EL (cell line): ENCODE measurements at places on chromosomes 7 and 10.

DNA sequence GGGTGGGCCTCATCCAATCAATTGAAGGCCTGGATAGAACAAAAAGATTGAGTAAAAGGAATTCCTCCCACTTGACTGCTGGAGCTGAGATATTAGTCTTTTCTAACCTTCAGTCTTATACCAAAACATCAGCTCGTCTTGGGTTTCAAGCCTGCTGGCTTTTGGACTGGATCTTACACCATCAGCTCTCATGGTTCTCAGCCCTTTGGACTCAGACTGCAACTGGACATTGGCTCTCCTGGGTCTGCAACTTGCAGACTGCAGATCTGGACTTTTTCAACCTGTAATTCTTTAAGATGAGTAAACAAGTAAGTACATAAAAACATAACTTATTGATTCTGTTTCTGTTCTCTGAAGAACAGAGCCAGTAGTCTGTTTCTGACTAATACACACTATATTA, 73.7 kb downstream of the PPP1R3C start:
- no peak for DNase-seq

DNA sequence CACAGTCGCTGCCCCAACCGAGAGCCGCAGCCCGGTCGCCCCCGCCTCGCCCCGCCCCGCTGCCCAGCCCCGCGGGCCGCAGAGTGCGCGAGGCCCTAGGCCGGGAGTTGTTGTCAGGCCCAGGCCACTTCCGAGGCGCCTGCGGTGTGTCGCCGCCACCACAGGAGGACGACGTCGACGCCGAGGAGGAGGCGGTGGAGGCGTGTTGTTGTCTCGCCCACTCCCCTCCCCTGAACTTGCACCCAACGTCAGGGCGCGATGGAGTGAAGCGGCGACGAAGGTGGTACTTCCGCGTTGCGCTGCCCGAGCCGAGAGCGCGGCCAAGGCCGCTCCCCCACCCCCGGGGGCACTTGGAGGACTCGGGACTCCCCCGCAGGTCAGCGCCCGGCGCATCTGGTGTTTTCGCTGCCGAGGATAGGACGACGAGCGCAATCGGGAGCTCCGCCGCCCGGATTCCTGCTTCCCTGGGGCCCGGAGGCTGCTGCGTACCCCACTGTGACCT, at the start of gene CDK13:
TSS of gene CDK13 (plus strand) at position 286 of the 502 bp plus-strand sequence. CDS start 386 bp downstream, outside the sequence.
- DNase-seq: peak; percentile 81

GRCh38 chr7:36283181-36283580, 106.5 kb upstream of the ANLN start:
- DNase-seq: no peak

GRCh38 chr7:84264396-84264795, 69.8 kb upstream of the SEMA3A start:
- peak; percentile 37 for DNase-seq

- DNase-seq: peak; percentile 97
Observed at GRCh38 chr7:131604841-131605279, 48.4 kb upstream of the PODXL start.

GRCh38 chr10:127947211-127947610, 40.3 kb downstream of the PTPRE start:
- DNase-seq: no peak

DNA sequence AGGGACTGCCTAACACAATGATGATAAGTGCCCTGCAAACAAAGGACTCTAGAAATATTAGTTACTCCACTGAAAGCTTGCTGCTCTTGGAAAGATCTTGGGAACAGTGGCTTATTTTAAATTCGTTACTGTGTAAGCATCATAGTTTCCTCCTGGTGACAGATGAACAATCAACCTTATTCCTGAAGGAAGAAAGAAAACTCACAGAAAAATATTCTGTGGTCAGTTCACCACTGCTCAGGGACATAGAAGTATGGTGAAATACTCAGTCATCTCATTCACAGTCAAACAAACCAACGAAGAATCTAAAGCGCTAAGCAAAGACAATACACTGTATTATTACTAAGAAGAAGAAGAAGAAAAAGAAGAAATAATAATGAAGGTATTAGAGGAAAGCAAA, 27.8 kb downstream of the MKX start:
- DNase-seq: no peak

- DNase-seq: peak; percentile 22
Observed at GRCh38 chr7:98420966-98421612, 20.2 kb upstream of the BAIAP2L1 start.

DNA sequence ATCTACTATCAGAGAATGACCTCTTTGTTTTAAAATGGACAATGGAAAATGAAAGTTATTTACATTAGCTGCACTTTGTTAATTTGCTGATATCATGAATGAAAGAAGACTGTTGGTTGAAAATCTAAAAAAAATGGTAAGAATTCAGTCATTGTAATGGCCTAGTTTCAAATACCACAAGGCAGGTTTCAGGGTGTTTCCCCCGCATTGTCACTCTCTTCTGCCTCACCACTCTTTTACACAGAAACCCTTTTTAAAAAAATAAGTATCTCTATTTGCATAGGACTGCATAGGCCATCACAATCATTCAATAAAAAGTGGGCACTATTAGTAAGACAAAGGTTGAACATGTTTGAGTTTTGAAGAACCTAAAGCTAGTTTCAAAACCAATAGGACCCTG, 737.1 kb downstream of the INHBA start:
- no peak for DNase-seq

DNA sequence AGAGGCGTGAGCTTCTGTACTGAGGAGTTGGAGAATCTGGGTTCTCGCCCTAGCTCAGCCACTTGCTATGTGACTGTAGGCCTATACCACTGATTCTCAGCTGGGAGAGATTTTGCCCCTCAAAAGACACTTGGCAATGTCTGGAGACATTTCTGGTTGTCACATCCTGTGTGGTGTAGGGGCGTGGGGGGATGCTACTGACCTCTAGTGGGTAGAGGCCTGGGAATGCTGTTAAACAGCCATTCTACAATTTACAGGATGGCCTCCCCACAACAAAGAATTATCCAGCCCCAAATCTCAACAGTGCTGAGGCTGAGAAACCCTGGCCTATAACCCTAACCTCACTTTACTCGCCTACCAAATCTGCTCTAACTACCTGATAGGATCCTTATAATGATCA, 58.8 kb upstream of the GAD2 start:
- DNase-seq: no peak

DNA sequence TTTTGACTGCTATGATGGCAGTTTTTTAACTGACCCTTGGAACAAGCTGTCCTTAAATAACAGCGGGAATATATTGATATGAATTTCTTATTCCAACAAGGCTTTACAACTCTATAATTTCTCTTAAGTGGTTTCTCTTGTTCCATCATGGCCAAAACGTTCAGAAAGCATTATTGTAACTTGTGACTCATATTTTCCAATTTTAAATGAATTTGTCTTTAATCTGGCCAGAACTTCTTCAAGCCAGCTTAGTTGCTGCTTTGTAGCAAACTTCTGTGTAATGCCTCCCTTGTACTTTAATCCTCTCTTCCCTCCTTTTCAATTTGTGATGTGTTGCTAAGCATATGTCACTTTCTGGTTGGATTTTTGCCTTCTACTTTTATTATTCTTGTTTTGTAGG, 271.9 kb downstream of the KIF20B start:
- no peak for DNase-seq

DNA sequence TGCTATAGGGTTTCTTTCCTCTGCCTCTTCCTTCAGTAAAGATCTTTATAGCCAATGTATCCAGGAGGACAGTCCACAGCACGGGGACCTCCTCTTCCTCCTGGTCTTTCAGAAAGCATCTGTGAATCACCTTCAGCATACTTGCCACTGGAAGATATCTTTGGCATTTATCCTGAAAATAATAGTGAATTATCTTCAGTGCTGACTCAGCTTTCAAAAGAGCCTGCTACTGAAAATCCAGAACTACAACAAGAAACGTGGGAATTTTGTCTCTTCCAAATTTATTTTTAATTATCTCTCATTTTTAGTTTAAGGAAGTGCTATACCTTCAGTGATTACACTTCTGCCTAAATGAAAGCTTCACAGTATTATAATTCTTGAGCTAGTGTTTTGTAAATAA, 7.6 kb upstream of the UNC5B start:
- DNase-seq: no peak

DNA sequence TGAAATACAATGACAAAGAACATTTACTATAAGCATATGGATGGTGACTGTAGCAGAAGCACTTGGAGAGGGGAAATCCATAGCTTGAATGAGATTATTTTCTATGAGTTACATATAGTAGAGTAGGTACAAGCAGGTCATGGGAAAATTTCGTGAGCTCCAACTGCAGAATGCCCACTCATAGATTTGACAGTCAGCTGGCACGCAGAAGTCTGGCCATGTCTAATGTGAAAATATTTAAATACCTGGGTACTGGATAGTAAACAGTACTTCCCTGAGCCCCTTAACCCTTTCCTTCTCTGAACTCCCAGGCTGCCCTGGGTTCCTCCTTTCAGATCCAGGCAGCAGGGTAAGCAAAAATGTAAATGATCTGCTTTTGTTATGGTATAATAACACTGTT, 209.7 kb downstream of the OTUD1 start:
- DNase-seq: no peak

GRCh38 chr7:38070718-38071117, 107.3 kb upstream of the STARD3NL start:
- DNase-seq: no peak

DNA sequence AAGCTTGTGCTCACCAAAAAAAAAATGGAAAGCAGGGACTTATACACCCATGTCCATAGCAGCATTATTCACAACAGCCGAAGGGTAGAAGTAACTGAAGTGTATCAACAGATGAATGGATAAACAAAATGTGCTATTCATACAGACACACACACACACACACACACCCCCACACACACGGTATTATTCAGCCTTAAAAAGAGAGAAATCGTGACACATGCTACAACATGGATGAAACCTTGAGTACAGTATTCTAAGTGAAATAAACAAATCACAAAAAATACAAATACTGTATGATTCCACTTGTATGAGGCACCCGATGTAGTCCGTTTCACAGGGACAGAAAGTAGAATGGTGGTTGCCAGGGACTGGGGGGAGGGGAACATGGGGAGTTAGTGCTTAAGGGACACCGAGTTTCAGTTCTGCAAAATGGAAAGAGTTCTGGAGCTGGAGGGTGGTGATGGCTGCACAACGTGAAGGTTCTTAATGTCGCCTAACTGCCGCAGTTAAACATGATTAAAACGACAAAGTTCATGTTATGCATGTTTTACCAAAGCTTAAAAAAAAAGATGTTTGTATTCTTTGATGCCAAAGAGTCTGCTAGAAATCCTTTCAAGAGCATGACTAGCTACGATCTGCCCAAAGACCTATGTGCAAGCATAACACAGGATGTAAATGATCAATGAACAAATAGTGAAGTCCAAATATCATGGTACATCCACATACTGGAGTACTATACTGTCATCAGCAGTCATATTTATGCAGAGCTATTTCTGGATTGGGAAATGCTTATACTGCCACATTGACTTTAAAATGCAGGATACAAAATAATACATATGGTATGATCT, 7.2 kb downstream of the TNS3 start:
- no peak for DNase-seq

- no peak for DNase-seq
Observed at GRCh38 chr7:150451833-150452461, 1.5 kb downstream of the GIMAP8 start.

DNA sequence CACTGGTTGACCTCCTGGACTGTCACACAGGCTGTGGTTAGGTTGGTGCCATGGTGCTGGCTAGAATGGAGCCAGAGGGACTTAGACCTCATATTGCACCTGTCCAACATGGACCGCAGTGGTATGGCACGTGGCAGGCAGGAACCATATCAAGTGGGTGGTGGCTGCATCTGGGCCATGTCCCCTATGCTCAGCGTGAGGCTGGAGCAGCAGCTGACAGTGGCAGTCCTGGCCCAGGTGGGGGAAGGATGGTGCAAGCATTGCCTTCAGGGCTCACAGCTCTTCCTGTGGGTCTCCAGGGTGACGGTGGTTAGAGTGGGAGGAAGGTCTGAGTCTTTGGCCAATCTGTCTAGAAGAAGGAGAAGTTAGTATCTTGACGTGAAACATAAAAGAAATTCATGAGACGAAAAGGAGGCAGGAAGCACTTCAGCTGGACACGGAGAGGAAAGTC, 54.5 kb upstream of the PFKFB3 start:
- no peak for DNase-seq

- DNase-seq: no peak
Observed at GRCh38 chr7:33221390-33221789, 92.0 kb downstream of the BBS9 start.

DNA sequence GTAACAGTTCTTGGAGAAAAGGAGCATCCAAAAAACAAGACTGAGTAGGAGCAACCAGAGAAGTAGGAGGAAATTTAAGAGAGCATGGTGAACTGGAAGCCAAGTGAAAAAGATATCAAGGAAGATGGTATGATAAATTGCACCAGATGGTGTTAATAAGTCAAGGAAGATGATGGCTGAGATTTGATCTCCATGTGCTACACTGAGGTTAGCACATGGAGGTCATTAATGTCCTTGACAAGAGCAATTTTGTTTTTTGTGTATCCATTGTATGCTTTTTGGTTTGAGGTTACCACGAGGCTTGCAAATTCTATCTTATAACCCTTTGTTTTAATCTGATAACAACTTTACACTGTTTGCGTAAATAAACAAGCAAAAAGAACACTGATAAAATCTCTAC, 11.3 kb upstream of the PTTG1IP2 start:
- DNase-seq: no peak

DNA sequence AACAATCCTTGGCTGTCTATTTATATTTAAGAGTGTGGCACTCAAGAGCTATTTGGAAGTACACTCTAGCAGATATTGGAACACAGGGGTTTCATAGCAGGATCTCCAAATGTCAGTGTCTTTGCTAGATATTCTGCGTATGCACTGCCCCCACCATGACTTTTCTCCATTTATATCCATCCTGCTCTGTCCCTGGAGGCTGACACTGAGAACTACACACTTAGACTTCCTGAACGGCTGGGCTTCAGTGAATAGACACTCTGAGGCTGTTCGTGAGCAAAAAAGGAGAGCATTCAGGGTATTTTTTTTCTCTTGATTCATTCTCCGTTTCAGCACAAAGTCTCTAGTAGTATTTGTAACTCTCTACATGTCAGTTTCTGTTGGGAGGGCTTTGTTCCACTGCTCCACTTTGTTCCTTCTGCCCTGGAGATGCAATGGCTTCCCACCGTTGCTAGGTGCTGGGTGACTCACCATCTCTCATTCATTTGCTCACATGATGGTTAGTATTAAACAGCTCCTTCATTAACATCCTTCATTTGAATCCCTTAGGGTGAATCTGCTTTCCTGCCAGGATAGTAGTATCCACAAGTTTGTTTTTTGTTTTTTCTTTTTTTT, 155.9 kb upstream of the SLC13A1 start:
- DNase-seq: no peak

DNA sequence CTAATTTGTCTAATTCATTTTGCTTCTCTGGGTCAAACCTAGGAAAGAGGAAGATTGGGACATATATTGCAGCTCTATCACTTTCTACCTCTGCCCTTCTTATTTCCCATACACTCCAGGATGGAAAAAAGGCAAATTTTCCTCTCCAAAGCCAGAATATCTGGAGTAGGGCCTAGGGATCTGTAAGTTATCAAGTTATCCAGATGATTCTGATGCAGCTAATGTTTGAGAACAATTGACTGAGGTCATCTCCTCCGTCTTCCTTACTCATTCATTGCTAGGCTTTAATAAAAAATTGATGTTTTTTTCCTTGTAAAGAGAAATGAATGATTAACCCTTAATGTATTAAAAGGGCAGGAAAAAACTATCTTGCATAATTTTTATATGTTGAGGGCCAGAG, 211.9 kb upstream of the GLI3 start:
- no peak for DNase-seq
